ENCODE measurements at places on chromosomes 6 and 20.

DNA sequence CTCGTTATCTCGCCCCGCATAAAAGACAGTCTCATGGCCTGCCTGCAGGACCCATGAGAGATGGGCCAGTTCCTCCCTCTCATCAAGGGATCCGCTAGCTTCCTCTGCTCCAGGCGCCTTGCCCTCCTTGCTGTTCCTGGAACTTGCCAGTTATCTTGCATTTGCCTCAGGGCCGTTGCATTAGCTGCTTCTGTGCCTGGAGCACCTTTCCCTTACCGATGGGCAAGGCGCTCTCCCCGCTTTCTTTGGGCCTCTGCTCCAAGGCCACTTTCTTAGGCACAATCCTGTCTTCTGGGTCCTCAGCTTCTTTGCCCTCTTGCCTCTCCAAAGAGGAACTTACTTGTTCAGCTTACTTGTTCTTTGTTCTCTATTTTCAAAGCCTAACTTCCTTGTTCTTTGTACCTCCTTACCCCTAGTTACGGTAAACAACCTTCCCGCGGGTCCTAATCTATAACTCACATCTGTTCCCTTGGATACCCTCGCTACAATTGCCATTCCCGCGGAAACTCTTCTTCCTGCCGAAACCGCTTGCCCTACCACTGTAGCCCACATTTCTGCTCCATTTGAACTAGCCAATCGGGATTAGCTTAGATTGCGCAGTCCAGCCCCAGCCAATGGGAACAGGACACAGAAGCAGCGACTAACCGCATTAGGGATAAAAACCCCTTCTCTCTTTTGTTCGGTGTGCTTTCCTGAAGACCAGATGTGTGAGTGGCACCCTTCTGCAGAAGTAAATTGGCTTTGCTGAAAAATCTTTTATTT, 887 bp upstream of the NSFL1C start:
- DNase-seq = peak; percentile 38

DNA sequence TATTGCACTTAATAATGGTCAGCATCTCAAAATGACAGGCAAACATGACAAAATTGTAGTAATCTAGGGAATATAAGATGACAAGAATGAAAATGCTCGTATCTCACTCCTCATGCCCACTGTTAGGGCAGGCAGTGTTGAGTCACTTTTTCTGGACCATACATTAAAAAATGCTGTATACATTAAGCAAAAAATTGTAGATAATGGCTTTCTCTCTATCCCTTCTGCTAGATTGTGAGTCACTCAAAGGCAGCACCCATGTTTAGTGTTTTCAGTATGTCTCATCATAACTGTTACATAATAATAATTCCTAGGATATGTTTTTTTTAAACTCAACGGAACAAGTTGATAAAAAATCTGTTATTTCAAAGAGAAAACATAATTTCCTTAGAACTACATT, 199.3 kb downstream of the TENT5A start:
- no peak for DNase-seq

GRCh38 chr6:120278689-120279396, 929.3 kb upstream of the MAN1A1 start:
- peak; percentile 78 for DNase-seq

- DNase-seq = no peak
These were observed 829 bp downstream of the MANBAL start for GRCh38 chr20:37290158-37290810.

DNA sequence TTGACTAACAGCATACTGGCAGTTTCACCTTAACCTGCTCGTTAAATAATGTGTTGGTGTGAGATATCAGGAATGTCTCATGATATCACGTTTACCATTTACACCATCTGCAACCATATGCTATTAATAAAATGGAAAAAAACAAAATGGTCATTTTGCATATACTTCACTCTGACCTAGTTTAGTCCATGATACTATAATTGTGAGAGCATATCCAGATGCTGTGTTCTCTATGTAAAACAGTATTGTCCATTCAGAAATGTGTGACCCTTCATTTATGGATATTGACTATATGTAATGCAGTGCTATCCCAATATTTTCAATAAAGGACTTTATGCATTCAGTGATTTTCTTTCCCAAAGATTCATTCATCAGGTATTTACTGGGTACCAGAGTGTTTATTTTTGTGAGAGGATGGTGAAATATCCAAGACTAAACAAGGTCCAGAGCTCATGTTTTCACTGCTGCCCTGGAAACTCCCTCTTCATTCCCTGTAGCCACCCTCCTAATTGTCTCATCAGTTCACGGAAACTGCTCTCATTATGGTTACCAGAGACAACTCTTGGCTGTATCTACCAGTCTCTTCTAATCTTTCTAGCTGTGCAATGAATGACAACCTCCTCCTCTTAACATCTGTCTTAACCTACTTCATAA, 25.7 kb upstream of the HINT3 start:
- no peak for DNase-seq

GRCh38 chr20:1491860-1492642, 831 bp upstream of the SIRPB2 start:
- DNase-seq = no peak

DNA sequence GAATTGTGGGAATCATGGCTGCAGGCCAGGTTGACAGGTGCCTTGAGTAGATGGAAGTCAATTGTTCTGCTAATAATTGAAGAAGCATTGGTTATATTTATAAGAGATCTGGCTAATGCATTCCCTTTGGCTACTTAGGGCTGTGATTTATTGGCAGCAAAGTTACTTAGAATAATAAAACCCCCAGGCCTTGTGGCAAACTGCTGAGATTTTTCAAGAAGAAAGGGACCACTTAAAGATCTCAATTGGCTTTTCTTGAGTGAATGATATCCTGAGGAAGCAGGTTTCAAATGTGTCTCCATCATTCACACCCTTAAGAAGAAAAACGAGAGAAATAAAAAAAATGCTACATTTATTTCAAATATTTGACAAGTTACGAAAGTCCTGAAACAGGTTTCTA, 27.4 kb downstream of the DDO start:
- no peak for DNase-seq

- no peak for DNase-seq
These were observed 45.1 kb downstream of the MAFB start for GRCh38 chr20:40643891-40644290.

DNA sequence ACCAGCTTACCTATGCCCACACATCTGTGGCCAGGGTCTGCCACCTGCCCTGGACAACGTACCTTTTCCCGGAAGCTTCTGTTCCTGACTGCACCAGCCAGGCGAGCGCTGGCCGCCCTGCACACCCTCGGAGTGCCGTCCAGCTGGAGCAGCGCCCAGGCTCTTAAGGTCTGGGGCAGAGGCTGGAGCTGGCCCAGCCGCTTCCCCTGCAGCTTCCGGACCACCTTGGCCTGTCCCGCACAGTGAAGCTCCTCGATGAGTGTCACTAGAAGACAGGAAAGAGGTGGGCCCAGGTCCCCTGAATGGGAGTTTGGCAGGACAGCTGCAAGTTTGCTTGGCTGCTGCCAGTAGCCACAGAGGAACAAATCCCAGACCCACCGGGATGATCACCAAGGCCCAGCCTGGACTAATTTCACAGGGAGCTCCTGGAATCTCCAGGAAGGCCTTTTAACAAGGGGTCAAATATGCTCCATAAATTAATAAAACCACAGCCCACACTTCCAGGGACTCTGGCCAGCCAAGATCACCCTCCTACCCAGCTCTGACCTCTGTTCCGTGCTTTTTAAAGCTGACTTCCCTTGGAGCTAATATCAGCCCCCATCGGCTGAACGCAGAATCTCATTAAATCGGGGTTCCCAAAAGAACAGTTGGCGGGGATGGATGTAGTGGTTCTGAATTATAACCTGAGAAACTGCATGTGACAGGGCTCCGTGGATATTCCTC, 82.3 kb downstream of the PTPN1 start:
- DNase-seq = no peak

DNA sequence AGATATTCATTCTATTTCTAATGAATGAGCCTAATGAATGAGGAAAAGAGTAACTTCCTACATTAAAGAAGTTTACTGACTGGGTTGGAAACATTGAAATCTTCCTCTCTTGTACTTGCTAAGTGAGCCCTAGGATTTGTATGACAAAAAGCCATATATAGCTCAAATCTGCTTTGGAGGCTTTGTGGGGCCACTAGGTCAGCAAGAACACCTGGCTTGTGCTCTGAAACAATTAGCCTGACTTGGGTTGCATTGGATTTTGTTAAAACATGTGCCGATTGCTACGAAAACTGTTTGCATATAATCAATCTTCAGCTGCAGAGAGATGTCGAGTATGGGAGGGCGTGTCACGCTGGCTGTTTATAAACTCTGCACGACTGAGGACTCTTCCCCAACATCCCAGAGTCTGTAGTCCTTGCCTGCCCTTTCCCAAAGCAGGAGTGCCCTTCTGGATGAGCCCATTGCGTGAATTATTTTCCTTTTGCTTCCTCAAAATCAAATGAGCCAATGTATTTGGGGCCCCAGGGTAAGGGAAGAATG, 684.8 kb downstream of the DHX35 start:
- no peak for DNase-seq

Data from NCI-H524 (cell line).